ENCODE measurements at places on chromosomes 3 and 15.

GRCh38 chr3:4019501-4019900 lies 220.3 kb downstream of the LRRN1 start:
- DNase-seq: no peak

GRCh38 chr3:176795891-176796290 lies 401.4 kb downstream of the TBL1XR1 start:
- no peak for DNase-seq

GRCh38 chr15:38076786-38077185 lies 142.3 kb downstream of the TMCO5A start:
- no peak for DNase-seq

DNA sequence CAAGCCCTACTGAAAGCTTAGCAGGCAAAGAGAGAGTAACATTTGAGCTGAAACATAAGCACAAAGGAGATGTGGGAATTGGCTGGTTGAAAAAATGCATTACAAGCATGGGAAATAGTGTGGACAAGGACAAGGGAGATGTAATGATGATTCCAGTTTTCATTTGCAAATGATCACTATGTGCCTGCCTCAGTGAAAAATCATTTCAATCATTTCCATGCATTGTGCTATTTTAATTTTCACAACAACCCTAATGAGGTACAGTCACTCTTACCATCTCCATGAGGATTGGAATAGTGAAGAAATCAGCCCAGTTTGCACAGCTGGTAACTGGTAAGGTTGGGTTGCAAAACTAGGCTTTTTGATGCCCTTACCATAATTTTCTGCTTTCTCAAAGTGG lies 123.2 kb downstream of the ARNT2 start:
- no peak for DNase-seq

DNA sequence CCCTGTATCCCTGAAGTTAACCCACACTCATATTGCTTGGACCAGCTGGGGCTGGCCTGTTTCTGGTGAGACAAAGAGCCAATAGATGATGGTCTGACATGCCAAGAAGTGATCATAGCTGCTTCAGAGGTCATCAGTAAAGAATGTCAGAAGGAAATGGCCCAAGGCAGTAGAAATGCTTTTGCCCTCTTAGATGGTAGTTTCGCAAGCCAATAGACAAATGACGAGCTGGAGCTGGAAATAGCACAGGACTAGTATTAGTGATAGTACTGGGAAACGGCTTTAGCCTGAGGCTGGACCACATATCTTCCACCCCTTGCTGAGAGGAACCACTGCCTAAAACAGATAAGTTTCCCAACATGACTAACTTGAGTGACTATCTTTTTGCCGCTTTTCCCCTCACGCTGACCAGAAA lies 176.1 kb upstream of the THBS1 start:
- DNase-seq: no peak

DNA sequence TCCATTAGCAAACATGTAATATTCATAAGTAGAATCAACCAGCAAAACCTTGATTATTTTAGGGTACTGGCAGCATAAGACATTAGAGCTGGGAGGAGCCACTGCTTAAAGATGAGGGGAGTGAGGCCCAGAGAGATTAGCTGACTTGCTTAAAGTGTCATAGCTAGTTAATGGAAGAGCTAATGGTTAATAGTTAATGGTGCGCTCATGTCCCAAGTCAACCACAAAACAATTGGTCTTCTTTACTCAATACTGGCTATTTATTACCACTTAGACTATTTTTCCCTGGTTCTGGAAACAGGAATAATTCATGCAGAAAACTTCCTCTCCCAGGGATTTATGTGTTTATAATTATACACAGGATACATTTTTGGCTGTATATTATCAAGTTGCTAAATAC lies 33.1 kb downstream of the EIF4E3 start:
- no peak for DNase-seq

DNA sequence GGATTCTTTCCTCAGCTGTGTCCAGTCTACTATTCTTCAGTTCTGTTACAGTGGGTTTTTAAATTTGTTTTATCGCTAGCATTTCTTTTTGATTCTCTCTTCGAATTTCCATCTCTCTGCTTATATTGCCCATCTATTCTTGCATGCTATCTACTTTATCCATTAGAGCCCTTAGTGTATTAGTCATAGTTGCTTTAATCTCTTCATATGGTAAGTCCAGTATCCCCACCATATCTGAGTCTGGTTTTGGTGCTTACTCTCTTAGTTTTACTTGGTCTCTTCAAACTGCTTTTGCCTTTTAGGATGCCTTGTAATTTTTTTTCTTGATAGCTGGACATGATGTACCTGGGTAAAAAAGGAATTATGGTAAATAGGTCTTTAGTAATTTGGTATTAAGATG lies 9.1 kb downstream of the TIMMDC1 start:
- DNase-seq: no peak

GRCh38 chr3:116270056-116270455 lies 175.2 kb downstream of the LSAMP start:
- no peak for DNase-seq

- DNase-seq: peak; percentile 40
Observed at GRCh38 chr15:66619152-66619903, 53.5 kb upstream of the LCTL start.

- no peak for DNase-seq
Observed at GRCh38 chr3:190404715-190405114, 16.8 kb downstream of the CLDN16 start.

DNA sequence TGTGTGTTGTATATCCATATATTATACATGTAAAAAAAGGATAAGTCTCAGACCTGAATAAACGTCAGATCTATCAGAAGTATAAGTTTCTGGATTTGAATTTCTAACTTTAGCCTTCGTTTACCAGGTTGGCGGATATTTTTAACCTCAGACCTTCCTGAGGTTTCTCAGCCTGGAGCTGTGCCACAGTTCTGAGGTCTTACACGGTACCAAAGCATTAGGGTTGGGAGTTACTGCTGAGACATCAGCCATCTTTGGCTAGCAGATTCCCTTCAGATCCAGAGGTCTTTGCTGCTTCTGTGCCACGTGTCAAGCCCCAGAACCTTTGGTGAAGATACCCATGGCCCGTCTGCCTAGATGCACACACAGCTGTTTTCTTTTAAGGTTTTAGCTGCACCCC lies 84.7 kb downstream of the PPP2R3A start:
- peak; percentile 14 for DNase-seq

DNA sequence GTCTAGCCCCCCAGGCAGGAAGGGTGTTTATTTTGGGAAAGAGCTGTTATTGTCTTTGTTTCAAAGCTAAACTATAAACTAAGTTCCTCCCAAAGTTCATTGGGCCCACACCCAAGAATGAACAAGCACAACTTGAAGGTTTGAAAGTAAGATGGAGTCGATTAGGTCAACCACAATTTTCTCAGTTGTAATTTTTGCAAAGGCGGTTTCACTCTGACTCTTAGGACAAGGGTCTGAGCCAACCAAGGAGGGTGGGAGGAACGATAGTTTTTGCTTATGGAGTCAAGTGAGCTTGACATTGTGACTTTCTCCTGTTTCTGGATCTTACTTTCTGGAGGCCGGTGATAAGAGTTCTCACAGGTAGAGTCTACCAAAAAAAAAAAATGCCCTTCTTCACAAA lies 5.8 kb upstream of the ZNF770 start:
- DNase-seq: no peak

- DNase-seq: no peak
Observed at GRCh38 chr3:127165694-127166485, 27.0 kb upstream of the PRR23E start.

DNA sequence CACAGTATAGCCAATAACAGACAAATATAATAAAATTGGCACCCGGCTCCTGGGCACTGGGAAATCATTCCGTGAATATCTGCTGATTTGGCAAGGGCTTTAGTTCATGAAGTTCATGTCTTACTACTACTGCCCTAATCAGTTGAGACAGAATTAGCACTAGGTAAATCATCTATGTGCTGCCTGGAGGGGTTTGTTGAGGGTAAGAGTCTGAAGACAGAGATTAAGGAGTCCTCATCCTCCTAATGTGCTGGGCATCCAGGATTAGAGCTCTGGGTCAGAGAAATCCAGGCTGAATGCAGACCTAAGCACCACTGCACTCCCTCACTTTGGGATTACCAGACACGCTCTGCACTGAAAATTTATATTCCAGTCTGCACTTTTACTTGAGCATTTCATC lies 2.0 kb downstream of the SAMD7 start:
- DNase-seq: no peak

DNA sequence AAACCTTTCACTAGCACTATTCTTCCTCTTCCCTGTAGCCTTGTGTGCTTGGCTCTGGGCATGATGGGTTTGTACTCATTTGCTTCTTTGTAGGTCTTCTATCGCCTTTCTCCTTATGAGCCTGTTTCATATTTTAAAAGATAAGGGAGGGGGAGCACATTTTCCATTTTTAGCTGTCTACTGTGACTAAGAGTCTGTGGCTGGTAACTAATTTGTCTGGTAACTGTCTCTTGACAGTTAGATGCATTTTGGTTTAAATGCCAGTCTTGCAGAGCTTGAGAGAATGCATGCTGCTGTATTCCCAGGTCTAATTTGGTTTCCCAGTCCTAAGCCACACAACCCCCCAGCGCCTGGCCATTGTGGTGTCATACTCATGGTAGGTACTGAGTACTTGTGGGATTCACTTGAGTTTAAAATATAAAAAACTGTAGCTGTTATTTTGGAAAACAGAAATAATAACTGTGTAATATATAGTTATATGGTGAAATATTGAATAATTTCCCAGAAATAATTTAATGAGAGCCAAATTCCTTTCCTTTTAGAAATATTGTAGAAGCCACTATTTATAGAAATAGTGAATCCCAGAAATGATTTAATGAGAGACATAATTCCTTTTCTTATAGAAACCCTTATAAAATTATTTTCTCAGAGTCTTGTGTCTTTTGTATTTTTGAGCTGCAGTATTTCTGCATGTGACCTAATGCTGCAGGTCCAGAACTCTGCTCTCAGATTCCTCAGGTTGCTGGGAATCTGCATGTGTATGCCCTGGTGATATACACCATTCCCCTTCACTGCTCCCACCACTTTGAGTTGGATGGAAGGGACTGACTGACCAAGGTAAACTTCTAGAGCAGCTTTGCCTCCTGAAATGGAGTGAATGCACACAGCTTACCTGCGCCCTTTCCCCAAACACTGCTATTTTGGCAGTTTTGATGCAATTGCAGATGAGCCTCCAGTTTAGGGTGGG lies 13.9 kb upstream of the GPR171 start:
- DNase-seq: no peak

- DNase-seq: no peak
Observed at GRCh38 chr3:185586686-185587039, 568 bp downstream of the SENP2 start.

GRCh38 chr3:178440043-178440442 lies 96.2 kb upstream of the KCNMB2 start:
- DNase-seq: no peak

- peak; percentile 53 for DNase-seq
Observed at GRCh38 chr15:58066042-58066867, 744 bp upstream of the ALDH1A2 start.

GRCh38 chr3:82114589-82114988 lies 353.1 kb upstream of the GBE1 start:
- no peak for DNase-seq

GRCh38 chr3:105235221-105235620 lies 131.5 kb upstream of the ALCAM start:
- DNase-seq: no peak

GRCh38 chr3:159664653-159665052 lies 324.0 kb upstream of the IL12A start:
- DNase-seq: no peak

DNA sequence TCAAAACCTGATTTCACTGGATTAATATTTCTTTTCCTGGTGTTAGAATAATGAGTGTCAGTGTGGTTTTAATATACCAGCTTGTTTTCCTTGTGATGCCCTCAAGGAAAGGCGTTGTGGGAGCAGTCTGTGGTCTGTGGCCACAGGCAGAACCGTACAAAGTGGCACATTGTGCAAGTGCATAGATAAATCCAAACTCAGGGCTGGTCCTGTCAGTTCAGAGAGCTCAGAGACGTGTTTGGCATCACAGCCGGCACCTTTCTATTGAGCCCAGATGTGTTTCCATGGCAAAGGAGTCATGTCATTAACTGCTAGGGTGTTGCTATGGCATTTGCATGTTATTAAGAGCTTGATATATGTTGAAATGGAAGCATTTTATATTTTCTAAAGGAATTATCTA lies 289.9 kb upstream of the RASGRP1 start:
- no peak for DNase-seq

GRCh38 chr3:156803952-156804741 lies 22.0 kb upstream of the LEKR1 start:
- DNase-seq: no peak

- DNase-seq: no peak
Observed at GRCh38 chr3:71518089-71518488, 65.4 kb downstream of the FOXP1 start.

DNA sequence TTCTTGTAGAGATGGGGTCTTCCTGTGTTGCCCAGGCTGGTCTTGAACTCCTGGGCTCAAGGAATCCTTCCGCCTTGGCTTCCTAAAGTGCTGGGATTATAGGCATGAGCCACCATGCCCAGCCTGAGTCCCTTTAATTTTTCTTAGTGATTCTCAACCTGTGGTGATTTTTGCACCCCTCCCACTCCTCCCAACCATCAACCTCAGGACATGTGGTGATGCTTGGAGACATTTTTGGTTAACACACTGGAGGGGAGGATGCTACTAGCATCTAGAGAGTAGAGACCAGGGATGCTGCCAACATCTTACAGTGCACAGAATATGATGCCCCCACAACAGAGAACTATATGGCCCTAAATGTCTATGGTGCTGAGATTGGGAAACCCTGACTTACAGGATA lies 83.0 kb upstream of the LMOD3 start:
- no peak for DNase-seq

Measured in hematopoietic multipotent progenitor cell (in vitro differentiated cells).